Natural killer cell treated with Interleukin-12 subunit alpha and Interleukin-12 subunit beta and Interleukin-15 and Interleukin-18, amount 100 ng/mL, for 72 hours (primary cell): ENCODE measurements at places on chromosomes 7 and 10.

DNA sequence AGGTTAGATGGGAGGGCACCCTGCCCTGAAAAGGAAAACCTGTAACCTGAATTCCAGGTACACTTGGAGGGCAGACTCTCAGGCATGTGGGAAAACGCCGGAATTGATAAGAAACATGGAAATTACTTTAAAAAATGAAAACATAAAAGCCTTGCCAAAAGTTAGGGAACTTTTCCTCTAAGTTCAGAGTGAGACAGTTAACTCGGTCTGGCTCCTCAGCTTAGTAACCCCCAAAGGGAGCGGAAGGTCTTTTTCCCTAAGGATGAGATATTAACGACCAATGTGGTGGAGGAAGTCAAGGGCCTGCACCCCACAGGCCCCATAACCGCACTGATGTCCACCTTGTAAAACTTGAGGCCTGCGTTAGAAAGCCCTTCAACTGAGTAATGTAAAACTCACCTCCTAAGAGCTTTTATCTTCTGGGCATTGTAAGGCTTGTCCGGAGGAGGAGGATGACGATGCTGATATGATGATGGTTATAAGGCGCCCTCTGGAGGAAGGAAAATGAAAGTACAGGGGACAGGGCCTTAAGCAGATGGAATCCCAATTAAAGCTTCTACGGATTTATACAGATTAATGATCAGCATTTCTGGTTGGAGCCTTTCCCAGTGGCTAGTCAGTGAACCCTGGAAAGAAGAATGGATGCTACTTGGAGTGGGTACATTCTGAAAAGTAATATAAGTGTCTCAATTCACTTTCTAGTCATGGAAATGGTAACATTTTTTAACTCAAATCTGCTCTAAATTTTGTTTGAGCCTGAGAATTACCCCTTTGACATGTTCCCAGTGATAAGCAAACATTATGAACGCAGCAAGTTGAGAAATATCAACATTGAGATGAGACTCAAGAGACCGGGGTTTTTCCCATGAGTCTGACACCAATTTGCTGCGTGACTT lies 694 bp downstream of the COL1A2 start:
- H3K27me3 ChIP-seq = peaks cover 15% of the 10 kb centered on the region
- DNase-seq = no peak
- no peak overlapping the region for H3K4me3 ChIP-seq
- no peak overlapping the region for H3K27ac ChIP-seq
- H3K4me1 ChIP-seq = peaks cover 3% of the 10 kb centered on the region

- H3K4me1 ChIP-seq = no peaks in the 10 kb centered on the region
- DNase-seq = no peak
- no peaks in the 10 kb centered on the region for H3K27me3 ChIP-seq
- H3K4me3 ChIP-seq = no peak overlapping the region
- no peak overlapping the region for H3K27ac ChIP-seq
- H3K36me3 ChIP-seq = peaks cover 7% of the 10 kb centered on the region
Measured at GRCh38 chr7:10121631-10122030, 852.0 kb upstream of the PHF14 start.

- H3K36me3 ChIP-seq = no peaks in the 10 kb centered on the region
- no peak overlapping the region for H3K27ac ChIP-seq
- H3K4me1 ChIP-seq = no peaks in the 10 kb centered on the region
- DNase-seq = no peak
- H3K4me3 ChIP-seq = no peak overlapping the region
- H3K27me3 ChIP-seq = no peaks in the 10 kb centered on the region
Measured at GRCh38 chr10:70370766-70371165, 11.7 kb downstream of the LRRC20 start.

GRCh38 chr7:49644396-49645166 lies 128.9 kb upstream of the VWC2 start:
- no peaks in the 10 kb centered on the region for H3K4me1 ChIP-seq
- no peaks in the 10 kb centered on the region for H3K27me3 ChIP-seq
- DNase-seq = no peak
- H3K27ac ChIP-seq = no peak overlapping the region
